ENCODE measurements at places on chromosomes 7 and 10. TPM values are rescaled to one million over a fixed set of nuclear protein-coding genes. Genes with fewer than 3 reads are reported as not detected.

GRCh38 chr7:63789378-63790176 is 209.1 kb upstream of the ZNF722 start:
- DNase-seq, result peak; percentile 35
- H3K27ac ChIP-seq, result no peak overlapping the region
- H3K4me1 ChIP-seq, result no peaks in the 10 kb centered on the region
- no peak overlapping the region for H3K4me3 ChIP-seq
- H3K36me3 ChIP-seq, result no peaks in the 10 kb centered on the region

DNA sequence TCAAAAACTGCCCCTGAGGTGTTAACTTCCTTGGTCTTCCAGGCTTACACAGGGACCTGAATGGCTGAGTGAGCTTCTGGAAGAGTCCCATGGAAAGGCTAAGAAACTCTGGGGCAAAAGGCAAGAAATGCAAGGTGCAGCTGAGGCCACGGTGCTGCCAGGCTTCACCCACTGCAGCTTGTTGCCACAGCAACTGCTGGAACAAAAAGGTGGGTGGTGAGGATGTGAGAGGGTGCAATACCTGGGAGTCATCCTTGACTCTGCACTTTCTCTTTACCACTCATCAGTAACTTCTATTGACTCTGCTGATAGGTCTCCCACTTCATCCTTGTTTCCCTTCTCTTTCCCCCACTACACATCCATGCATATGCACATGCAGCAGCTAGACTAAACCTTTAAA is 258.6 kb downstream of the BMPER start:
- no peak for DNase-seq
- no peak overlapping the region for H3K4me3 ChIP-seq
- no peak overlapping the region for H3K27ac ChIP-seq
- no peaks in the 10 kb centered on the region for H3K27me3 ChIP-seq

DNA sequence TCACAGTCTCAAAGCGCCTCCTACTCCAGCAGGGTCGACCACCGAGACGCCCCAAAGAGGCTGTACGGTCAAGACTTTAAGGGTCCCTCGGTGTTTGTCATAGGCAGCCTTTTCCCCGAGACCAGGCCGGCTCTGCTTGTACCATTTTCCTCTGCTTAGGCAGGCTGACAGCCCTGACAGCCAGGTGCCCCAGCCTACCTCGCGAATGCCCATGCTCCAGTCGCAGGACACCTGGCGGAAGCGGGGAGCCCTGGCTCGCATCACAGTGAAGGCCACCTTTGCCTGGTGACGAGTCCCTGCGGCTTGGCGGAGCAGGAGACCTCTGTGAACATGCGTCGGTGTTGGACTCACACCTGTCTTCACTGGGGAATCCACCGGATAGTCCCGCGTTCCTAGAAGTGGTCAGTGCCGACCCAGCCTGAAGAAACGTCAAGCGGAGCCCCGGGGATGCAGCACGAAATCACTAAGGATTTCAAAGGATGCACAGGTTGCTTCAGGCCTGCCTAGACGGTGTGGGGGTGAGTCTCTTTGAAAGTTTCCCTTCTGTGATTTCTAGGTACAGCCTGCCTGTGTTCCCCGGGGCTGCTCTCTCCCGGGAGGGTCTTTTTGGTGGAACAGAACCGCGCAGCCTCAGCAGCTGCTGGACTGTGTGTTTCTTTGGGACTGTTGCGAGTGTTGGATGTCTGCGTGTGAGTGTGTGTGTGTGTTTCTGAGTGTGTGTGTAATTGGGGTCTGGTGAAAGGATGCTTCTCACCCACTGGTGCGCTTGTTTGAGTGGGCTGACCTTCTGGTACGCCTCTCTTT is 30.5 kb upstream of the ZNF273 start:
- H3K27ac ChIP-seq, result no peak overlapping the region
- no peak for DNase-seq
- peaks cover 6% of the 10 kb centered on the region for H3K27me3 ChIP-seq
- peaks cover 4% of the 10 kb centered on the region for H3K4me1 ChIP-seq

Gene HIP1
- 8.7 TPM for total RNA-seq

Gene ZNF117
- total RNA-seq, result 7.7 TPM

DNA sequence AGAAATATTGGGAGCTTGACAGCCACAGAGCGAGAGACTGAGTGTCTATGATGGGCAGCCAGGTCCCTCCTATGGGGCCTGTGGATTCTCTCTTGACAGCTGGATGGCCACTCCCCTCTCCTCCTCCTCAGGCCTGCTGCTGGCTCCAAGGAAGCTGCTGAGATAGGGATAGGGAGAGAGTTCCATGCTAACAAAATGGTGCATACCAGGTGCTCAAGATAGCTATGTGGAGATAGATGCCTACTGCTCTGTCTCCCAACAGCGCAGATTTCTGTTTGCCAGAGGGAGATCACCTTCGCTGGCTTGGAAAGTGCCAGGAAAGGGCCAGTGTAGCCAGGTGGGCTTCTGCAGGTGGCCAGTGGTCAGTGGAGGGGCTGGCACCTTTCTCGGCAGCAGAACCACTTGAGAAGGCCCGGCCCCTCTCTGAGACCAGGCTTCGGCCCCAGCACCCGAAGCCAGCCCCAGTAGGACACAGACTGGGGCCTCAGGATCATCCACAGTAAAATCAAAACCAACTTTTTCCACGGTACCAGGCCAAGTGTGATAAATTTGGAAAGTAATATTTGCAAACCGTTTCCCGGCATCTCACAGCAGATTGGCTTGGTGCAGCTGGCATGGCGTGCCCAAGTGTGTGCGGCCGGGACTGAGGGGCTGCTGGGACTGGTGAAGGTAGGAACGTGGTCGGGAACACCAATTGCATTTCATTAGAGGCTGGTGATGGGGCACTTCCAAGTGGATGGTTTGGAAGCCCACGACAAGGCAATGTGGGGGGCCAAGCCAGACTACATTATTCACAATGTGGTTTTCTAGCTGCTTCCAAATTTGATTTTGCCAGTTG is 139.6 kb downstream of the PTPN20 start:
- H3K27ac ChIP-seq, result no peak overlapping the region
- peaks cover 12% of the 10 kb centered on the region for H3K4me1 ChIP-seq
- H3K36me3 ChIP-seq, result no peaks in the 10 kb centered on the region

DNA sequence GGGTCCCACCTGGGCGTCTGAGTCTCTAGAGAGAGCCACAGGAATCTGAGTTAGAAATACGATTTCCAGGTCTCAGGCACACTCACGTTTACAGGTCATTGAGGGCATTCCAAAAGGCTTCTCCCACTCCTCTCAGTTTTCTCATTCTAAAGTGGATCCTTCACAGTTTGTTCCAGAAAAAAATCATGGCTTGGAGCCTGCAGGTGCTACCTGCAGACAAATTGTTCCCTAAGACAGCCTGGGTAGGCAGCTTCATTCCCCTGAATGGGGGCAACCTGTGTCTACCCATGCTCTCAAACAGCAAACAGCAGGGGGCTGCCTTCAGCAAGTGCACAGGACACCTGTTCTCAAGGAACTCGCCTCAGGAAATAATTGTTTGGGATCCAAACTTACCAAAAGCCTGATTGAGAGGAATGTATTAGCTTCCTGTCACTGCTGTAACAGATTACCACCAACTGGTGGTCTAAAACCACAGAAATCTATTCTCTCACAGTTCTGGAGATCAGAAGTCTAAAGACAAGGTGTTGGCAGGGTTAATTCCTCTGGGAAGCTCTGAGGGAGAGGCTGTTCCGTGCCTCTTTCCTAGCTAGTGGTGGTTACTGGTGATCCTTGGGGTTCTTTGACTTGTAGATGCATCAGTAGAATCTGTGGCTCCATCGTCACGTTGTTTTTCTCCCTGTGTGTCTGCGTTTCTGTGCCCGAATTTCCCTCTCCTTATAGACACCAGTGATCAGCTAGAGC is 117.2 kb downstream of the RAB11FIP2 start:
- no peak overlapping the region for H3K4me3 ChIP-seq
- no peak for DNase-seq
- H3K36me3 ChIP-seq, result no peaks in the 10 kb centered on the region
- H3K4me1 ChIP-seq, result no peaks in the 10 kb centered on the region
- no peak overlapping the region for H3K27ac ChIP-seq

DNA sequence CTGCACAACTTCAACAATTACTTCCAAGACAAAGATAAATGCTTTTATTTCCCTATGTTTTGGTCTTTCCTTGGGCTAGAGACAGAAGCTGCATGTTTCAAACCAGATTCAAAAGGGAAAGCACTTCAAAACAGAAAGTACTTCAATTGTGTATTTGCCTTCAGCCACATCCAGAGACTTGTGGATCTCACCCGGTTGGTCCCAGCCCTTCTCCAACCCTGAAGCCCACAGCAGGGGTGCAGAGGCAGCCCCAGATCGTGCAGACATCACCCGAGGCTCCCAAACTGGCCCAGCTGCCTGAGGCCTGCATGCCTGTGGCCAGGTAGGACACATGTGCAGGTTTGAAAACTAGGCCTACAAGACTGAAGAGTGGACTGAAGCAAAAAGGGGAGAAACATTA is 80.8 kb downstream of the ALOX5 start:
- H3K36me3 ChIP-seq, result peaks cover 49% of the 10 kb centered on the region
- peak overlapping the region; percentile 98 for H3K27ac ChIP-seq
- H3K4me1 ChIP-seq, result peaks cover 37% of the 10 kb centered on the region
- peak overlapping the region; percentile 63 for H3K4me3 ChIP-seq
- no peak for DNase-seq

GRCh38 chr7:134406431-134406830 is 52.5 kb downstream of the AKR1B1 start:
- H3K36me3 ChIP-seq, result no peaks in the 10 kb centered on the region
- peaks cover 16% of the 10 kb centered on the region for H3K27me3 ChIP-seq
- H3K27ac ChIP-seq, result no peak overlapping the region
- no peak for DNase-seq
- no peaks in the 10 kb centered on the region for H3K4me1 ChIP-seq
- no peak overlapping the region for H3K4me3 ChIP-seq

DNA sequence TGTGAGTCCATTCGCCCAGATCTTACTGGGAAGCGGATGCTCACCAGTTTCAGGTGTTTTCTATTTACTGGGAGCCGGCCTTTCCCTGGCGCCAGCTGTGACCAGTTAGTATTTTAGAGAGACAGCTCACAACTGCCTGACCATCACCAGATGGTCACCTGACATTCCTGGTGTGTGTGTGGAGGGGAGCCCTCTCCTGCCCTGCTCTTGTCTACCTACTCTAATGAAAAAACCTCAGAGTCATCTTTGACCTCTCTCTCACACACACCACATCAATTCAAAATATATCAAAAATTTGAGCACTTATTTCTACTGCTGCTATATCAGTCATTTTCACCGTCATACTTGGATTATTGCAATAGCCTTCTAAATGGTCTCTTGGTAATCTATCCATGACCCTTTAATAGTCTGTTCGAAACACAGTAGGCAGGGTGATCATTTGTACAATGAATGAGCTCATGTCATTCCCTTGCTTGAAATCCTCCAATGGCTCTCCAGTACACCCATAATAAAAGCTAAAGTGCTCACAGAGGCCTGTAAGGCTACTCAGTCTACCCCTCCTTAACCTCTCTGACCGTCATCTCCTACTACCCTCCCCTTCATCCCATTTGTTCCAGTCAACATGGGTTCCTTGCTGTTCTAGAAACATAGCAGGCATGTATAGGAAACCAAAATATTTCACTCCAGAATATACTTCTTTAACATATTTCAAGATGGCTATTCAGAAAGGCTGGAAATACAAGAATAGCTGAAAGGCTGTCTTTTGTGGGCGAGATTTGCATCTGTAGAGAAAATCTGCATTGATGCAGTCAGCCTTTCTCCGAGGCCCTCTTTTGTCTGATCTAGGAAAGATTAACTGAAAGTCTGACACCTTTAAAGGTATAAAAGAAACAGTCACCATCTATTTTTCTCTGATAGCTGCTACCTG is 17.5 kb upstream of the NT5C3A start:
- peaks cover 28% of the 10 kb centered on the region for H3K27me3 ChIP-seq
- peaks cover 11% of the 10 kb centered on the region for H3K4me1 ChIP-seq
- H3K36me3 ChIP-seq, result no peaks in the 10 kb centered on the region
- no peak for DNase-seq
- H3K27ac ChIP-seq, result no peak overlapping the region

Gene BLNK
- total RNA-seq, result 0.43 TPM

DNA sequence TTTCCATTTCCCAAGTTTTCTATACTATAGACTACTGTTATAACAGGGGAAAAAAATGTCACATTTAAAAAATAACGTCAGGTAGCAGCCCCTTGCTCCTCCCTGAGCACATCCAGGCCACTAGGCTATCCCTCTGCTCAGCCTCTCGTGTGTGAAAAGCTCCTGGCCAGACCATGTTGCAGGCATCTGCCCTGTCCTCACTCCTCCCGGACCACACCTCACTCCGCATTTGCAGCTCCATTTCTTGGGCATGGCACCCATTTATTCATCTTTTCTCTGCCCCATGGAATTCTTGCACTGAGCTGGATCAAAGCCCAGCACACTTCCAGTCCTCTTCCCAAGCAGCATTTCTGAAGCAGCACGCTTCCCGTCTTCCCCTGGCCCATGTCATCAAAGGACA is 1.4 kb upstream of the GDF2 start:
- H3K27ac ChIP-seq, result no peak overlapping the region
- DNase-seq, result no peak
- H3K27me3 ChIP-seq, result peaks cover 6% of the 10 kb centered on the region
- H3K4me1 ChIP-seq, result peaks cover 1% of the 10 kb centered on the region
- H3K36me3 ChIP-seq, result no peaks in the 10 kb centered on the region

Gene OR2A5
- not detected for total RNA-seq

- peak overlapping the region; percentile 78 for H3K4me3 ChIP-seq
- peak; percentile 40 for DNase-seq
- no peaks in the 10 kb centered on the region for H3K36me3 ChIP-seq
- no peak overlapping the region for H3K27ac ChIP-seq
- H3K27me3 ChIP-seq, result peaks cover 26% of the 10 kb centered on the region
Measured at GRCh38 chr7:37833107-37833817, 15.1 kb upstream of the NME8 start.

DNA sequence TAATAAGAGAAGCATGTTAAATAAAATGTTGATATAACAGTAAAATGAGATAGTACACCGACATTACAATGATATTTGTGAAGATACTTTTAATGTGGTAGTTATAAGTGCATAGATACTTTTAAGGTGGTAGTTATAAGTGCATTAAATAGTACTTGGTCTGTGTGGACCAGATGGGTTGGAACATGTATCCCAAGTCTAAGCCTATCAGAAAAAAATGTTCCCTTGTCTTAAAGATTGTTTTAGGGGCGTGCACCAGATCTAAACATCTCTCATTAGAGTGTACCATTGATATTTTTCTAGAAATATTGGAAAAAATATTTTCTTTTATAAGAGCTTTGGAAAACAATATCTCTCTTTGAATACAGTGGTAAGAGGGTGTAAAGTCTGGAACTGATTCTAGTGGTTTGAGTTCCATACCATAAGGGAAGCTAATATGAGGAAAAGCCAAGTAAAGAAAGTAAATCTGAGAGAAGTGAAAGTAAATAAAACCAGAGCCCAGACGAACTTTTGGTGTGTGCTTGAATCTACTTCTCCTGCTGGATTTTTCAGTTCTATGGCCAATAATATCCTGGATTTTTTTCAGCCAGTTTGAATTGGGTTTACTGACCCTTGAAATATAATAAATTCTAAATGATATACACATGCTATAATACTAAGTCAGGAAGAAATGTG is 175.3 kb downstream of the MBL2 start:
- DNase-seq, result no peak
- no peaks in the 10 kb centered on the region for H3K4me1 ChIP-seq
- no peaks in the 10 kb centered on the region for H3K36me3 ChIP-seq
- H3K27ac ChIP-seq, result no peak overlapping the region
- H3K27me3 ChIP-seq, result no peaks in the 10 kb centered on the region
- no peak overlapping the region for H3K4me3 ChIP-seq

GRCh38 chr7:28005847-28006231 is 174.8 kb downstream of the JAZF1 start:
- H3K27ac ChIP-seq, result no peak overlapping the region
- H3K36me3 ChIP-seq, result no peaks in the 10 kb centered on the region
- H3K4me3 ChIP-seq, result no peak overlapping the region
- no peaks in the 10 kb centered on the region for H3K27me3 ChIP-seq

Gene AOC1
- total RNA-seq, result not detected
